ENCODE measurements at places on chromosomes 1 and 21. TPM values are rescaled to one million over a fixed set of nuclear protein-coding genes. Genes with fewer than 3 reads are reported as not detected.

Gene GPBP1L1
- total RNA-seq = 142 TPM

Gene KIF2C
- 82.2 TPM for total RNA-seq

Gene MCOLN3
- total RNA-seq = 1.4 TPM

Gene CCDC185
- total RNA-seq = not detected

Gene CRABP2
- 0.95 TPM for total RNA-seq
